ENCODE measurements at places on chromosomes 3 and 15.
A peak's percentile ranks its signal among the peaks of the same experiment; 100 is the strongest.

DNA sequence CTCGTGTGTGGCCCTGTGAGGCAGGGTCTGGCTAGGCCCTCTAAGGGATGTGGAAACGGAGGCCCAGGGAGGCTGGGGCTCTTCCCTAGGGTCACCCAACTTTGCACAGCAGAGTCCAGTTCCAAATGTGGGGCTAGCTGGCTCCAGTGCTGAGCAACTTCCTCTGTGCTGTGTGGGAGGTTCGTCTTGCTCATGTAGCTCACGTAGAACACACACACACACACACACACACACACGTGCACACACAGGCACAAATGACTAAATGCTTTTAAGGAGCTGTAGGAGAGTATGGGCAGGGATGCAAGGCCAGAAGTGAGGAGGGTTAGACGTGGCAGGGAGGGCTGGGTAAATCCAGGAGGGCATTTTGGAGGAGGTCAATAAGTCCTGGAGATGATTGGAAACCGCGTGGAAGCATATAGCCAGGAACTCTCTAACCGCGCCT lies 213.8 kb downstream of the RPLP1 start:
- DNase-seq = no peak

GRCh38 chr3:178847190-178847589 lies 224.4 kb downstream of the ZMAT3 start:
- no peak for DNase-seq

DNA sequence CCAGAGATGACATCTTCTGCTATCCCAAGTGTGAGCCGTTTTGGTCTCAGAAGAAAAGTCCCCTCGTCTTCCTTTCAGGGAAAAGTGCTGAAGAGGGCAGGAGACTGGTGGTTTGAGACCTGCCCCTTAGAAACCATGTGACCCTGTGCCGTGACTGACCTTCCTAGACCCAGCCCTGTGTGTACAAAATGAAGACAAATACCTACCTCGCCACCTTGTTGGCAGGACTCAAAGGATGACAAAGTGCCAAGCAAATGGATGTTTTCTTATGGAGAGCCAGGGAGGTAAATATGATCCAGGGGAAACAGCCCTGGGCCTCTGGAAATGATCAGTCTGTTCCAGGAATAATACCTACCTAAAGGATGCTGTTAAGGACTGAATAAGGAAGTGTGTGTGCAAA lies 41.3 kb downstream of the FAM174B start:
- peak; percentile 8 for DNase-seq

DNA sequence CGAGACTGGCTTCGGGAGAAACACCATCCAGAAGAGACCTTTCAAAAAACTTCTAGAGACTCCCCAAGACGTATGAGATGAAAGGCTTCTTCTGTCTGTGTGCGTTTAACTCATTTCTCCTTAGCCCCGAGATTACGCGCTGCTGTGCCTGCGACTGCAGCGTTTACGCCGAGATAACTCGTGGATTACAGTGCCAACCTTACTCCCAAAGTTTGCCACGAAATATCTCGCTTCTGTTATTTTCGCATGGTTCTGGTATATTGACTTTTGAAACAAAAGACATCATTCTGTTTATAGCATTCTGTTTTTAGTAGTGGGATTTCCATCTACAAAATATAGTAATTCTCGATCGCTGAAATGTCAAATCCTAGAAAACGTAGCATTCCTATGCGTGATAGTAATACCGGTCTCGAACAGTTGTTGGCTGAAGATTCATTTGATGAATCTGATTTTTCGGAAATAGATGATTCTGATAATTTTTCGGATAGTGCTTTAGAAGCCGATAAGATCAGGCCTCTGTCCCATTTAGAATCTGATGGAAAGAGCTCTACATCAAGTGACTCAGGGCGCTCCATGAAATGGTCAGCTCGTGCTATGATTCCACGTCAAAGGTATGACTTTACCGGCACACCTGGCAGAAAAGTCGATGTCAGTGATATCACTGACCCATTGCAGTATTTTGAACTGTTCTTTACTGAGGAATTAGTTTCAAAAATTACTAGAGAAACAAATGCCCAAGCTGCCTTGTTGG lies 467 bp downstream of the PGBD4 start:
- no peak for DNase-seq

- no peak for DNase-seq
These were observed 65.0 kb downstream of the FRMD4B start for GRCh38 chr3:69320871-69321271.

- DNase-seq = no peak
These were observed 412.7 kb downstream of the ERC2 start for GRCh38 chr3:56055546-56055945.
